ENCODE measurements at places on chromosomes 12 and 14. TPM values are rescaled to one million over a fixed set of nuclear protein-coding genes. Genes with fewer than 3 reads are reported as not detected.

The FAM181A gene
- total RNA-seq, result not detected

The IL31 gene
- total RNA-seq, result not detected

The KRT7 gene
- total RNA-seq, result 5.2 TPM

The CLEC4D gene
- not detected for total RNA-seq

The PTGER2 gene
- total RNA-seq, result 129 TPM

The MAP3K9 gene
- 1.7 TPM for total RNA-seq

The IGFBP6 gene
- 162 TPM for total RNA-seq

The A2ML1 gene
- not detected for total RNA-seq

The PRDM4 gene
- total RNA-seq, result 18.0 TPM

The PRKD1 gene
- 9.1 TPM for total RNA-seq

The SYT10 gene
- total RNA-seq, result not detected

The RD3L gene
- not detected for total RNA-seq

The MNAT1 gene
- 39.0 TPM for total RNA-seq

The THTPA gene
- 13.4 TPM for total RNA-seq

Data from epithelial cell of alveolus of lung (primary cell).